ENCODE measurements at places on chromosomes 1 and 21. TPM values are rescaled to one million over a fixed set of nuclear protein-coding genes. Genes with fewer than 3 reads are reported as not detected.

DNA sequence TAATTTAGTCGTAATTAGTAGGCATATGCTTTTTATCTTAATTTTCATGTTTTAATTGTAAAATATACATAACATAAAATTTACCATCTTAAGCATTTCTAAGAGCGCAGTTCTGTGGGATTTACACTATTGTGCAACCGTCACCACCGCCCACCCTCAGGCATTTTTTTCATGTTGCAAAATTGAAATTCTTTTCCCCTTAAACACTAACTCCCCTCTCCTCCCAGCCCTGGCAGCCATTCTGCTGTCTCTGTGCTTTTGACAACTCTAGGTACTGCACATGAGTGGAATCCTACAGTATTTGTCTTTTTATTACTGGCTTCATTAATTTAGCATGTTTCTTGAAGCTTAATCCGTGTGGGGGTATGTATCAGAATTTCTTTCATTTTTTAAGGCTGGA is 7.8 kb downstream of the PIK3CD start:
- no peak for DNase-seq

- no peak for DNase-seq
Measured at GRCh38 chr1:58620926-58621325, 43.9 kb upstream of the TACSTD2 start.

DNA sequence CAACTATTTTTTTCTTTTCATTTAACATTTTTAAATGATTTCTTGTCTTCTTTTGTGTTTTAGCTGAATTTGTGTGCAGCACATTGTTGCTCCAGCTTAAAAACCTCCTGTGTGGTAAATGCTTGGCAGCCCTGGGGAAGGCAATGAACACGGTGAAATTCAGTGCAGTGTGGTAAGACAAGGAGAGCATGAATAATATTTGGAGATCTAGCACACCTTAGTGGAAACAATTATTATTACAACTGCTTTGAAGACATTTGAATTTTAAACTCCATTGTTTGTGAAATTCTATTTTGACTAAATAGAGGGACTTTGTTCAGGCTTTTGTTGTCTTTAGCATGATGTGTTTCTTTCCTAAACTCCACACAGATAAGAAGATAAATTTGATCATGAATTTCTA is 242.6 kb upstream of the CXADR start:
- DNase-seq, result no peak

DNA sequence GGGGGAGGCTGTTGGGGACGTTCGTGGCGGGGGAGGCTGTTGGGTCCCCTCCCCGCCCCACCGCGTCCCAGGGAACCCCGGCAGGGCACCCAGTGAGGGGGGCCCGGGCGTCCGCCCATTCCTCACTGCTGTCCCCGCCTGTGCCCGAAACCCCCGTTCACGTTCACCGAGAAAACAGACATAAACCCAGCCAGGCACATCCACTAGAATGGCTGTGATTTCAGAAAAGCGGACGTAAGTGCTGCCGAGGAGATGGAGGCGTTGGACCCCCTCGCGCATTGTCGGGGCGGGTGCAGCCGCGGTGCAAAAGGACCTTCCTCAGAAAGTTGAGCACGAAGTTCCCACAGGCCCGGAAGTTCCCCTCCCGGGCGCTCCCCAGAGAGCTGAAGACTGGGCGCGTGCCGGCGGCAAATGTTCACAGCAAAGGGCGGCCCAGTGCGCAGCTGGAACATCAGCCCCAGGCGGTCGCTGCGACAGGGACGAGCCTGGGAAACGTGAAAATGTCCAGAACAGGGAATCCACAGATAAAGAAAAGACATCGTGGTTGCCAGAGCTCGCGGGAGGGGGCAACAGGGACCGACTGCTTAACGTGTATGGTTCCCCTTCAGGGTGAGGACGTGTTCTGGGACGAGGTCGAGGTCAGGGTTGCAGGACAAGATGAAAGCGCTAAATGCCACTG is 18.5 kb upstream of the SAMD11 start:
- DNase-seq, result peak; percentile 26

DNA sequence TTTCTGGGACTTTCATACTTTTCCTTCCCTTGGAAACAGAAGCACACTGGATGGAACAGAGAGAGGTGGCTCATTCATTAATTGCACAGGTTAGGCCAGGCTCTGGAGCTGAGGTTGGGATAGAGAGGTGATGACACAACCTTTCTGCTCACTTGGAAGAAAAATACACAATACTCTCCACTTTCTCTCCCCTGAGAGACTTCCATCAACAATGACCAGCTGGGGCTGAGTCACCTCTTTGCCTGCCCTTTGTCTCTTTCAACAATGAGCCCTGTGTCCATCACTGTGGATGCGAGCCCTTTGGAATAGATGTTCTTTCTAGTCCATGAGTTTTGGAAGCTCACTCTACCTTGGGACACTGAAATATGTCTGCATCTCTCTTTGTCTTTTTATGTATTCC is 43.1 kb downstream of the ATP2B4 start:
- no peak for DNase-seq

DNA sequence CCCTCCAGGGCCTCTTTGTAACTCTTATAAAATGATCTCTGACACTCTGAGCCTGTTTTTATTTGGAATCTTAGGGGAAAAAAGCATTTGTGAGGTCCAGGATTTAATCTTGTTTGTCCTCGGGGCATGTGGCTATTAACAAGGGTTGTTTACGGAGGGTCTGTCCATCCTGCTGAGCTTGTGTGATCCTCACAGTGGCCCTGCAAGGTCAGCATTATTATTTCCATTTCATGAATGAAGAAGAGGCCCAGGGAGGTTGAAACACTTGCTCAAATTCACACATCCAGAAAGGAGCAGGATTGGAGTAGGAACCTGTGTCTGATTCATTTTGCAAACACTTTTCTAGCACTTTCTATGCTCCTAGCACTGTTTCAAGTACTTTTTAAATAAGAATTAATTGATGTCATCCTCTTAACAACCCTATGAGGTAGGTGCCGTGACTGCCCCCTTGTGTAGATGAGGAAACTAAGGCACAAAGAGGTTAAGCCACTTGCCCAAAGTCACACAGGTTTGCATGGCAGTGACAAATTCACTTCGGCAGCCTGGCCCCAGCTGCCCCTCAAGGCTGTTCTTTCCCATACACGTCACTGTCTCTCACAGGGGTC is 178.9 kb downstream of the MIS18A start:
- DNase-seq, result no peak

The CLDN19 gene
- total RNA-seq, result not detected

The EFCAB14 gene
- total RNA-seq, result 105 TPM

All from upper lobe of left lung (tissue), 6 donors.